Smooth muscle cell of the brain vasculature (primary cell): ENCODE measurements at places on chromosomes 5 and 9.

DNA sequence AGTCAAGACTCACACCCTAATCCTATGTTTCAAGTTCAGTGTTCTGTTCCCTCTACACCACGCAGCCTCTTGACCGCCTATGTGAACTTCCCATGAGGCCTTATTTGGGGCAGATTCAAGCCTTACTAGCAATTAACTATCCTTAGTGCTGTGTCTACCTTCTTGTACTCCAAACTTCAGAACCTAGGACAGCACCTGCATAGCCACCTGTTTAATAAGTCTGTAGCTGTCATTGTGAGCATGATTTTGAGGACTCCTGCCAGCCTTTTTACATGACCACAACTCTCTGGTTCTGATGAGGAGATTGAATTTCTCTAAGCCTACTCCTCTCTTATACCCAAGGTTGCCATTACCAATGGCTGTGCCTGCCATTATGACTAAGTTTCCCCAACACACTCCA, 50.8 kb upstream of the PCSK1 start:
- peak; percentile 1 for DNase-seq

DNA sequence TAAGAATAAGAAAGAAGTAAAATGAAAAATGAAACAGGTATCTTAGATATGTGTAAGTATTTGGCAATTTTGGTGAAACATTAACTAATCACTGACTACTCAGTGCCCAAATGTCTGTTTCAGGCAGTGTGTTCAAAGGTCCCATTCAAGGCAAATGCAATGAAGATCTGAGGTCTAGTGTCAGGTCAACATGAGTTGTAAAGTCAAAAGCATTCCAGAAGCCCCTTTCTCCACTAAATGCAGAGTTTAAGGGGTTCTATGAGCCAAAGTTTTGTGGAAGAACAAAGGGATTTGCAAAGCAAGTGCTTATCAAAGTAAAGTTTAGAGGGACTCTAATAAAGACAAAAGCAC, 71.0 kb upstream of the GPBP1 start:
- no peak for DNase-seq

GRCh38 chr5:39566891-39567290, 142.1 kb upstream of the DAB2 start:
- no peak for DNase-seq

- DNase-seq = no peak
These were observed 108.3 kb upstream of the FER start for GRCh38 chr5:108639366-108639765.

- peak; percentile 23 for DNase-seq
These were observed 3.8 kb upstream of the RASEF start for GRCh38 chr9:83066771-83067170.
